H4 (cell line): ENCODE measurements at places on chromosomes 11 and 22. TPM values are rescaled to one million over a fixed set of nuclear protein-coding genes. Genes with fewer than 3 reads are reported as not detected.

OR51E2 gene
- 0.37 and 1.2 TPM in 2 replicates for total RNA-seq

DEPDC7 gene
- 6.0 and 6.9 TPM in 2 replicates for total RNA-seq

OR52B4 gene
- total RNA-seq, result not detected in 2 replicates

OR4A16 gene
- total RNA-seq, result 0.68 TPM in 1 of 2 replicates, not detected in the other

TP53AIP1 gene
- total RNA-seq, result not detected in 2 replicates

RIMBP3C gene
- 0.27 and 0.31 TPM in 2 replicates for total RNA-seq

OR10D3 gene
- total RNA-seq, result not detected in 2 replicates

OR4C15 gene
- total RNA-seq, result not detected in 2 replicates

MAPK8IP2 gene
- 0.29 and 0.41 TPM in 2 replicates for total RNA-seq

MYO7A gene
- total RNA-seq, result 0.35 and 1.4 TPM in 2 replicates

APOL4 gene
- 2.7 and 3.6 TPM in 2 replicates for total RNA-seq
